Stimulated activated CD8-positive, alpha-beta memory T cell treated with anti-CD3 and anti-CD28 coated beads, Interleukin-4, amount 100 ng/mL, for 1 hour (primary cell): ENCODE measurements at places on chromosomes 1 and 21.

GRCh38 chr1:203797948-203798655, 2.7 kb downstream of the ZBED6 start:
- no peak for DNase-seq

GRCh38 chr1:154881820-154882535, 11.9 kb upstream of the KCNN3 start:
- no peak for DNase-seq

DNA sequence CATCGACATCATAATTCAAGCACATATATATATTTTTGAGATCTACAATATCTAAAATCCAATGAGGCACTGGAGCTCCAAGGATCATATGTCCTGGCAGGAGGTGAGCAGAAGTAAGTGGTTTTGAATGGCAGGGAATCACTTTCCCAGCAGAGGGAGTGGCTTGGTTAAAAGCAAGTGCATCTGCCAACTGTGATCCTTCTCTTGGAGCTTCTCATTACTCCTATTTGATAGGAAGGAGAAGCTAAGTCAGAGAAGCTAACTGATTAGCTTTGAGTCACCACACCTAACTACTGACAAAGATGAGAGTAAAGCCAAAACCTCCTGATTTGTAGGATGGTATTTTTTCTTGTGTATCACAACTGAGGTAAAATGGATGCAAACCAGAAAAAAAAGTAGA, 55.0 kb downstream of the ALG14 start:
- no peak for DNase-seq

DNA sequence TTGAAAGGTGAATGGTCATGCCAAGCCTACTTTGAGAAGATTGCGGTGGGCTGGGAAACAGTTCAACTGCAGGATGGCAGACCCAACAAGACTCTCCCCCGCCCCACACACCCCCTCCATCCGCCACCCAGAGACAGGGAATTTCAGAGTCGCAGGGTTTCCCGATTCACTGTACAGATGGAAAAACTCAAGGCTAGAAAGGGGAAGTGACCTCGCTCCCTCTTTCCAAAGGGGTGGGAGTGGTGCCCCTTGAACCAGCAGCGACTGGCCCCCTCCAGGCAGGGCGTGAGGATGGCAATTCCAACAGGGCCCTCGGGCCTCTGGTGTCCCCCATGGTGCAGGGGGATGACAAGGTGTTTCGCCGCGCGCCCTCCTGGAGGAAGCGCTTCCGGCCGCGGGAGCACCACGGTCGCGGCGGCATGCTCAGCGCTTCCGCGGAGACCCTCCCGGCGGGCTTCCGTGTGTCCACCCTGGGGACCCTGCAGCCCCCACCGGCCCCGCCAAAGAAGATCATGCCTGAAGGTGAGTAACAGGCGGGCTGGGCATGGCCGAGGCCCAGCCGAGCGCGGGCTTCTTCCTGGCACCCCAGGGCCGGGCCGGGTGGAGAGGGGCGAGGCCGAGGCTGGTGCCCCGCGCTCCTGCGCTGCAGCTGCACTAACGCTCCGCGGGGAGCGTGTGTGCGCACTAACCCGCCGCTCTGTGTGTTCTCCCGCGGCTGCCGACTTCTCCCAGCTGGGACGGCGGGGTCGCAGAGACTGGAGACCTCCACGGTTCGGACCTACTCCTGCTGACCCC, 10.4 kb downstream of the MYOG start:
- no peak for DNase-seq
